ENCODE measurements at places on chromosomes 4 and X.

DNA sequence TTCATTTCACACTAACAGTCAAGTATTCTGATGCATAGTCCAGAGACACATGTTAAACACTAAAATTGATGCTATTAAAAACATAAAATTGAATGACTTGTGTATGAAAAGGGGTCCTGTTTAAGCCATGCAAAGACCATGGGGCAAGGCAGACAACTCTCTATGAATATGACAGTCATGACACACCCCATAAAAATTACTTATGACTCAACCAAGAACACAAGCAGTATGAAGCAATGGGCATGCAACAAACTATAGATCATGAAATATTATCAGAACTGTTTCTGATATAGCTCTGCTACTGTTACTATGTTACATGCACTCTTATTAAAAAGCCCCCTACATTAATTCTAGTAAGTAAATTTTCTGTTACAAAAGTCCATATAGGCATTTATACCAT, 57.5 kb upstream of the ZCCHC13 start:
- no peak for DNase-seq

GRCh38 chrX:72207366-72207765, 25.8 kb downstream of the PIN4 start:
- DNase-seq = no peak

DNA sequence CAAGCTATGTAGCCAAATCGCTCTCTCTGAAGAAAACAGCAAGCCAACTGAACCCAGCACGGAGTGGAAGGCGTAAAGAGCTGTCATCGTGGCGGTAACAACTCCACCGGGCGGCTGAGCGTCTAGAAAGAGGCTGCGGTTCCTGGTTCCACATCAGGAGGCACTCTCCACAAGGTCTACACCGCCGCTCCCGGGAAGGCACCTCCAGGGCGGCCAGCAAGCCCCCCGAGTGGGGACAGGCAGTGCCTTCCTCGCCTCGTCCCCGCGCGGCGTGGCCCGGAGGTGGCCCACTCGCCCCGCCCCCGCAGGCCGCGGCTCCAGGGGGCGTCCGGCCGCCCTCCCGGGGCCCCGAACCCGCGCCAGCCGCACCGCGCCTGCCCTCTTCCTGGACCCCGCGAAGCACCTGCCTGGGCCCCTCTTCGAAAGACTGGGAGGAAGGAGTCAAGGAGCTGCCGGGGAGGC, 755 bp downstream of the KLHL8 start:
- peak; percentile 37 for DNase-seq

GRCh38 chr4:88226143-88226542, 58.2 kb downstream of the PPM1K start:
- DNase-seq = no peak

GRCh38 chrX:136636121-136636520, 11.8 kb upstream of the CD40LG start:
- DNase-seq = peak; percentile 50

- no peak for DNase-seq
Measured at GRCh38 chr4:57053508-57053907, 56.7 kb downstream of the IGFBP7 start.

DNA sequence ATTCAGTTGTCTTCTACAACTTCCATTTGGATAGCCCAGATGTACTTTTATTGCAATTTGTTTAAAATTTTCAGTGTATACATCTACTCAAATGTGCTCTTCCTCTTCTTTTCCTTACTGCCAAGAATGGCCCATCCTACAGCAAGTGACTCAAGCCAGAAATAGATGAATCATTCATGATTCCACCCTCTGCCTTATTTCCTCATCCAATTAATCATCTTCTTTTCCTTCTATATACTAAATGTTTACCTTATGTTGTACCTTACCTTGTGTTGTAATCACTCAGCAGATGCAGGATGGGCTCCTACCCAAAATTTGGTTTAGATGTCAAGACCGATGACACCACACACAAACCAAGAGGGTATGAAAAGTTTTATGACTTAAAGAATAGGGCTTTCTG, 437.8 kb downstream of the GRXCR1 start:
- no peak for DNase-seq

GRCh38 chr4:3827616-3828492, 61.7 kb downstream of the ADRA2C start:
- no peak for DNase-seq

GRCh38 chr4:150256225-150256620, 178.0 kb downstream of the DCLK2 start:
- no peak for DNase-seq

DNA sequence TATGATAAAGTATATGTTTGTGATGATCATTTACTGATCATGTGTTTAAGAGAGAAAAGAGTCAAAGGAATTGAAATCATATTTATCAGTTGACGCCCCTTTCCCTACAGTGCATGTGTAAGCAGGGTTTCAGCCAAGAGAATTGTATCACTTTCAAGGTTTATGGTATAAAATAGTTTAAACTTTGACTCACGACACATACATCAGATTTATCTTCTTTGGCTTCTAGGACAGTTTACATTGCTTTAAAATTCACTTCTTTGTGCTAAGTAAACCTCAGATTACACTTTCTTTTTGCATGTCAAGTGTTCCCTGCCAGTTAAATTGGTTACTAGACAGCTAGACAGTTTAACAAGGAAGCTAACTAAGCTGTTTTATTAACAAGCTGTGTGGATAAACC, 86.3 kb upstream of the MYOZ2 start:
- DNase-seq = no peak

DNA sequence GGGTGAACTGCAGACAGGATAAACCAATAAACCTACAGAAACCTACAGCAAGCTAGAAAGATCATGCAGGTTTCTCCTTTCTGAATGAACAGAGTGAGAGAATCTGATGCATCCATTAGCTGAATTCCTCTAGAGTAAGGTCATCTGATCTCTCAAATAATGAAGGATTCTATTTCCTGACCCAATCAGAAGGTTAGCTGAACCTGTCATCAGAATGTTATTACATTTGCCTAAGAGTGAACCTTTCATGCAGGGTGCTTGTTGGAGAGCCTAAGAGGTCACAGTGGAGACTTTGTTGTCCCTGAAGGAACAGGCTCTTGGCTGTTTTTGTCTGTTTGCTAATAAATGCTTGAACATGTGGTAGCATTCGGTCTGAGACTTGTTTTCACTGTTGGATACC, 24.0 kb downstream of the MEPE start:
- peak; percentile 91 for DNase-seq

- DNase-seq = no peak
Measured at GRCh38 chrX:39453889-39454621, 643.7 kb downstream of the BCOR start.

- no peak for DNase-seq
Measured at GRCh38 chr4:53780736-53781400, 189.6 kb upstream of the LNX1 start.

DNA sequence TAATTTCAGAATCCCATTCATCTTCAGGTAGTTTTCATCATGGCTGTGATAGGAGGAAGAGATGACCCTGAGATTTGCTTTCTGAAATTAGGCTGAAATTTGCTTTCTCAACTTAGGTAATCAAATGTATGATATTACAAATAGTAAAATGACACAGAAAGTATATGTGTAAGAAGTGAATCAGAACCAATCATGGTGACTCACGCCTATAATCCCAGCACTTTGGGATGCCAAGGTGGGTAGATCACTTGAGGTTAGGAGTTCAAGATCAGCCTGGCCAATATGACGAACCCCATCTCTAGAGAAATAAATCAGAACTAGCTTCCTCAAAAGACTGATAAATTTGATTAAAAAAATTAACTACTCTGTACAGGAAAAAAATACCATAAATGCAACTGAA, 555.4 kb downstream of the STPG2 start:
- DNase-seq = no peak

GRCh38 chr4:128663325-128663724, 146.2 kb upstream of the JADE1 start:
- DNase-seq = no peak

DNA sequence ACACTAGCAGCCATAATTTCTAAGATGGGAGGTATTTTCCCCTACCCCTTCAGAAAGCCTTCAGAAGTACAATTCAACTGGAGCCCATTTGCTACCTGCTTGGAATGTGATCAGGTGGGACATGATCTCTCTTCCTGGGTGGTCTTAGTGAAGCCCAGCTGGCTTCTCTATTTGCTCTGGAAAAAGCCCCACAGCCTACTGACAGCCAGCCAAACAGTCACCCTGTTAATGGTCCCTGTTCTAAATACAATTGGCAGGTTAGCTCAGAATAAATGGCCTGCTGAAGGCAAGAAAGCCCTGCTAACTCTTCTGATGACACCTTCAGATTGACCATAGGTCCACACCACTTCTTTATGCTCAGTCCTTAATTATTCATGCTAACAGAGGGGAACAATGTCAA, 39.9 kb downstream of the HS6ST2 start:
- peak; percentile 78 for DNase-seq

DNA sequence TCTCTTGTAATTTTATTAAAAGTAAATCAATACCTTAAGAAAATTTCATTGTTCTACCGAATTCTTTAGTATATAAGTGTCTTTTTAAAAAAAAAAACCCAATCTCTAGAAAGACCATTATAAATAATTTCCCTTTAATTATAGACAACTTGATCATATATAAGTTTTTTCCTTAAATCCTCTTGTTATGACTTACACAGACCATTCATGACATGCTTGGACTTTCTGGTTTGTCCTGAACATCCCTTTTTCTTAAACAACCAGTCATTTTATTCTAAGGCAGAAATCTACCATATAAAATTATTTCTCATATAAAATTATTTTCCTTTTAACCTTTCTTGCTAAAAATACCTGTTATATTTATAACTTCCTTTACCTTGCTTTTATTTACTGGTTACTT, 15.4 kb upstream of the FHDC1 start:
- peak; percentile 84 for DNase-seq

- peak; percentile 49 for DNase-seq
Measured at GRCh38 chr4:1578251-1578773, 105.8 kb downstream of the FAM53A start.

DNA sequence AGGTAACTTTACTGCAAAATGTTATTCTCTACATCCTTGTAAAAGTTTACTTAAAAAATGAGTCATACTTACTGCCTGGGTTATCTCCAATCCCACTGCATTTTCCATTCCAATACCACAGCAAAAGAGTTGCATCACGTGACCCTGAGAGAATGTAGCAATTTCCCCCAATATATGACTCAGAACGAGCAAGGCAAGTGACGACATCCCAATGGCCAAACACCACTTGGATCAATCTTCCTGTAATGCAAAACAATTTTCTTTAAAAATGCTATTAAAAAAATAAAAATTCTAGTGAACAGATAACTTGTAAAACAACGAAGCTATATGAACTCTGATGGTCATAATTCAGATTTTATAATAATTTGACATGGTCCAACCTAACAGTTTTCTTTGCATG, 224.3 kb downstream of the DCLK2 start:
- DNase-seq = peak; percentile 69

DNA sequence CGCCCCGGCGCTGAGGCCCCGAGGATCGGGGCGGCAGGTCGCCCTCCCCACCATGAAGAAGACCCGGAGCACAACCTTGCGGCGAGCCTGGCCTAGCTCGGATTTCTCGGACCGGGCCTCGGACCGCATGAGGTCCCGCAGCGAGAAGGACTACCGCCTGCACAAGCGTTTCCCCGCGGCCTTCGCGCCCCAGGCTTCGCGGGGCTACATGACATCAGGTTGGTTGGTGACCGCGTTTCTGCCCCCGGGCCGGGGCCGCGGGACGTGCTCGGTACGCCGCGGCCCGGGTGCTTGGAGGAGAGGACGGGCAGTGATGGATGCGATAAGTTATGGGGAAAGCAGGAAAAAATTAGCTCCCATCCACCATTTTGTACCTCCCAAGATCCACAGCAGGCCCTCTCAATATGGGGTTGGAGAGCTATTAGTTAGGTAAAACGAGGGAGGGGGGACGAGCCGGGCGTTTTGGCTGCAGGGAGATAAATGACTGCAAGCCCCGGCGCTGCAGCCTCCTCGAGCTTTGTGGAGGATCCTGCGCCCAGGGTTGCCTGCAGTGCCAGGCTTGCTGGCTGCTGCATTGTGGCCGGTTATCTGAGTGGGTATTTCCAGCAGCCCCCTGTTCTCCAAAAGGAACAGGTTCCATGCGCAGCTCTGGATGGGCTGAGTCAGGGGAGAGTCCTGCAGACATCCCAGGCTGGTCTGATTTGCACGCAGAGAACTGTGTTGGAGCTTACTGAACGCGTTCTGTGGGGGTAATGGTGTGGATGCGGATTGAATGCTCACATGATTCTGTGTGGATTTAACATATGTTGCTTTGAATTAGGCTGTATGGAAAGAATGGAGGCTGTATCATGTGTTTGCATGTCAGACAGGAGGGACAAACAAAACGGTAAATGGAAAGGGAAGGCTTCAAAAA, 1.9 kb downstream of the STOX2 start:
- DNase-seq = peak; percentile 83

- DNase-seq = peak; percentile 94
Measured at GRCh38 chr4:139556071-139556723, at the start of gene SETD7. SETD7 (minus strand) TSS chr4:139556219; CDS start chr4:139556137, 82 bp downstream.

- no peak for DNase-seq
Measured at GRCh38 chrX:19121466-19121865, 802 bp downstream of the ADGRG2 start.

DNA sequence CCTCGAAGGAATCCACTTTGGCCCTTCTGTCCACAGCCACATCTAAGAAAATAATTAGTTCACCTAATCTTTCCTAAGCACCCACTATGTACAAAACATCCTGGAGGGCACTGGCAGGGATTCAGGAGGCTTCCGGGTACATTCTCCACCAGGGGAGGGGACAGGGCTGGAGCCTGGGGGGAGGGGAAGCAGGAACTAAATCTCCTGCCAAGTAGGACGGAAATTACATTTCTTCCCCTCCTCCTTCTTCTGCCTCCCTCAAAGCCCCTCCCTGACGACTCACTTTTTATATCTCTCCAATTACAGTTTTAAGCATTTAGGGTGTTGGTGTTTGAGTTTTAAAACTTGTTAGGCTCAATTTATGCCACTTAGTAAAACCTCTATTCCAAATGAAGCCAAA, 203.1 kb downstream of the BCOR start:
- no peak for DNase-seq

DNA sequence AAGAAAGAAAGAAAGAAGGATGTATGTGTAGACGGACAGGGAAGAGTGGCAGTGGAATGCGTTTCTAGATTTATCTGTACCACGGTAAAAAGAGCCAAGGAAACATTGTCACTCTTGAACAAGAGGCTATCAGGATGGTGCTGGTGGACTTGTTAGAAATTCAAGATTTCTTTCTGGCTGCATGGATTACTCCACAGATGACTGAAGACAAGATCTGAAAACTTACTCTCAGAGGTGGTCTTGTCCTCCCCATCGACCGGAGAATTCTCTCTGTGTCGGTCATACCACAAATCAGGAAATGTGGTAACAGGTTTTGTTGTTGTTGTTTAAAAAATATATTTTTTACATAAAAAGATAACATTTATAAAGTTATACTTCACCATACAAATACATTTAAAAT, 11.8 kb downstream of the DSPP start:
- DNase-seq = no peak

DNA sequence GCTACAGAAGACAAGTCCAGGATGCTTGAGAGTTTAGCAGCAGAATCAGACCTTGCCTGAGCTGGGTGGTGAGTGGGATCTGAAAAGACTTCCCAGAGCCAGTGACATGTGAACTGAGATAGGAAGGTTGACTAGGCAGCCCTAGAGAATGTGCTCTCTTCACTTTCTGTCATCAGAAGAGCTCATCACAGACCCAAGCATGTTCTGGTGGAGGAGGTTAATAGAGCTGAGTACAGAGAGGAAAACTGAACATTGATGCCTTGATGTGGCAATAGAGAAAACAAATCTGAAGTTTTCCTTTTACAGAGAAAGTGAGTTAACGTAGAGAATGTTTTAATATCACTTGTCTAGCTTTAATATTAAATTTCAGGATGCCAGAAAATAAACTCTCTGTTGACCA, 17.1 kb downstream of the ADGRL3 start:
- no peak for DNase-seq

Data from mesendoderm (in vitro differentiated cells).